ENCODE measurements at places on chromosomes 5 and 9. TPM values are rescaled to one million over a fixed set of nuclear protein-coding genes. Genes with fewer than 3 reads are reported as not detected.

GRCh38 chr9:128587453-128587852 is 35.1 kb downstream of the SPTAN1 start:
- no peak for DNase-seq

DNA sequence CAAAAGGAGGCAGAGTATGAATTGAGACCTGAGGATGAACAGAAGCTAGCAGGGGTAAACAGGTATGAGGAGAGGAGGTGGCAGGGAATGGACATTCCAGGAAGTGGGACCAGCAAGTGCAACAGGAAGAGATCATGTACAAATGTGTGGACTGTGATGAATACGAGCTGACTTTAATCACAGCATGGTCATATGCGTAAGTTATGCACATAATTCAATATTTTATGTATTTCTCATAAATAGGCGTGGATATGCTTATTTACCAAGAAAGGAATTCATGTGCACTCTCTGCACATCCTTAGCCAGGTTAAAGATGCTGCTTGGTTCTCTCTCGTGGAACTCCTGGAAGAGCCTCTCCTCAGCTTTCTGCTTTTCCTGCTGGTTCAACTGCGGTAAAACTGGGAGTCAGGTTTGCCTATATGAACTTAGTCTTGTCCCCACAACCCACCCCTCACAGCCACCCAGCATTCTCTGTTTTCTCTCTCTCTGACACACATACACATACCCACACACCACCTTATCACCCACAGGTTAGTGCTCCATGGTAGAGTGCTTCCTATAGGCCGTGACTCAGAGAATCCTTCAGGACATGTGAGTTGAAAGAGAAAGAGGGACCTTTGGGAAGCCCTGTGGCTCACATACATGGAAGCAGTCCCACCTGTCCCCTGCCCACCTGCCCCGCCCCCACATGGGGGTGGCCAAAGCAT is 35.7 kb downstream of the TRPC7 start:
- no peak for DNase-seq

The INSL6 gene
- polyA plus RNA-seq, result 0.63 TPM

- DNase-seq, result no peak
Observed at GRCh38 chr5:121737120-121737519, 114.6 kb upstream of the FTMT start.

- DNase-seq, result no peak
Observed at GRCh38 chr5:59327191-59327980, 566.1 kb downstream of the PDE4D start.

The SHOC1 gene
- 0.11 TPM for polyA plus RNA-seq

The MARVELD2 gene
- 0.10 TPM for polyA plus RNA-seq

The FOXD4L3 gene
- polyA plus RNA-seq, result 0.29 TPM

The TLX3 gene
- not detected for polyA plus RNA-seq

The VCAN gene
- polyA plus RNA-seq, result 201 TPM

- no peak for DNase-seq
Observed at GRCh38 chr5:29351170-29351569, 1842.3 kb upstream of the CDH6 start.

DNA sequence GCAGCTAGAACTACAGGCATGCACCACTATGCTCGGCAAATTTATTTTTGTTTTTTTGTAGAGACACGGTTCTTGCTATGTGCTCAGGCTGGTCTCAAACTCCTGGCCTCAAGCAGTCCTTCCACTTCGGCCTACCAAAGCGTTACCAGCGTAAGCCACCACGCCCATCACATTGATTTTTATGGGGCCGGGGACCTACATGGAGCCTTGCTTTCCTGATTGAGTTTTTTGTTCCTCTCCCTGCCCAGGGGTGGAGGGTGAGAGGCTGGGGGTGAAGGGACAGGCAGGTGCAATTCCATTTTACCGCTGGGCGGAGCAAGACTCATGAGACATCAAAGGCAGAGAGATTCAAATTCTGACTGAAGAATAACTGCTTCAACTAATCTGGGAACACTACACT is 1.9 kb downstream of the ALDH1B1 start:
- DNase-seq, result no peak

- no peak for DNase-seq
Observed at GRCh38 chr5:175015028-175015685, 290.8 kb downstream of the MSX2 start.

DNA sequence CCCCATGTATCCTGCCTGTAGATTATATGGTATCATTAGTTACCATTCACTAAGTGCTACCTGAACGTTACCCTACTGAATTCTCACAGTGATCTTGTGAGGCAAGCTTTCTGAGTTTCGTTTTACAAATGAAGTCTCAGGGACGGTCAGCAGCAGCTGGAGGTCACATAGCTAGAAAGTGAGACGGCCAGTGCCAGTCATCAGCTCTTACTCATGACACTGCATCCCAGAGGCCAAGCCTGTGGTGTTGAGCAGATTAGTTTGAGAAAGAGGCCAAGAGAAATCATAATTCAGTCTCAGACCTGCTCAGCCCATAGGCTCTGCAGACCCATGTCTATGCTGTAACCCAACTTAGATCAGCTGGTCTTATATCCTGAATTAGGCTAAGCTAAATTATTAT is 95.7 kb upstream of the EGFLAM start:
- no peak for DNase-seq

- DNase-seq, result no peak
Observed at GRCh38 chr9:129696944-129697655, 31.7 kb downstream of the PRRX2 start.

DNA sequence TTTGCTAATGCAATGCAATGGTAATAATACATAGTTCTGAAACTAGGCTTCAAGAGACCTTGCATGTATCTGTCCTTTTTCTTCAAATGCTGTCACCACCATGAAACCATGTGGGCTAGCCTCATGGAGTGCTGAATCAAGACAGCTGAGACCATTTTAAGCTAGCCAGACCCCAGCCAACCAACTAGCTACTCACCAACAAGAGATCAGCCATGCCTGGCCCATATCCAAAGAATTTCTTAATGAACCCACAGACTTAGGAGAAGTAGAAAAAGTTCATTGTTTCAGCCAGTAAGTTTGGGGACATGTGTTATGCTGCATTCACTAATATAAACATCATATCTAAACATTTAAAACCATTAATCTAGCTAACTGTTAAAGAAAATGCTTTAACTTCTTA is 139.8 kb upstream of the EDIL3 start:
- no peak for DNase-seq

DNA sequence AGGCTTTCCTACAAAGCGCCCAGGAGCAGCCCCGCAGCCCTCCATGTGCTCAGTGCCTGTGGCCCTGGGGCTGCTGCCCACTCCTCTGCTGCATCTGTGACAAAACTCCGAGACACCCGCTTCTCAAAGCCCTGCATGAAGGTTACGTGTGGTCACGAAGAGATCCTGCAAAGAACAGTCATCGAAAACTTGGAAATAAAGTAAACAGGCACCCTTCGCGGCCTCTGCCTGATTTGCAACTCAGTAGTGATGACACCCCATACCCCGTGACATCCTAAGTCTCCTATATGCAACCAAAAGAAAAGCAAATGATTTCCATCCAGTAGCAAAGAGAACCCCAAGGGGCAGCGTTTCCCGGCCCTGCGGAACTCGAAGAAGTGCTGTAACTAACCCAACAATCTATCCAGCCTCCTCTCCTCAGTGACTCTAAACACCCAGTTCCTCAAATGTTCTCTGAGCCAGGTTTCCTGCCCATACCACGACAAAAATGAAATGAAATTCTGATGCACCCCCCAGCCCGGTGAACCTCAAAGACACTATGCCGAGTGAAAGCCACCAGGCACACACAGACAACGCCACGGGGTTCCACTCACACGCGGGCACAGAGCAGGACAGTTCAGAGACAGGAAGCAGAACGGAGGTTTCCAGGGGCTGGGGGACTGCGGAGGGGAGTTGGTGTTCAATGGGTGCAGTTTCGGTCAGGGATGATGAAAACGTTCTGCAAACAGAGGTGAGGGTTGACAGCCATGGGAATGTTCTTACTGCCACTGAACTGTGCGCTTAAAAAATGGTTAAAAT is 19.0 kb downstream of the NACC2 start:
- DNase-seq, result no peak

- DNase-seq, result no peak
Observed at GRCh38 chr9:68725070-68725469, 20.0 kb downstream of the PIP5K1B start.

The SLC4A9 gene
- 0.19 TPM for polyA plus RNA-seq

GRCh38 chr5:37882636-37883035 is 42.8 kb upstream of the GDNF start:
- DNase-seq, result no peak

The LTC4S gene
- polyA plus RNA-seq, result 2.0 TPM

GRCh38 chr9:110443866-110444220 is 106.2 kb upstream of the TXNDC8 start:
- DNase-seq, result no peak

The DOCK8 gene
- 6.0 TPM for polyA plus RNA-seq
